ENCODE measurements at places on chromosomes 2 and 18.

GRCh38 chr2:16040271-16041010, 100.1 kb downstream of the MYCN start:
- DNase-seq: no peak

GRCh38 chr2:36965751-36966369, 476 bp downstream of the STRN start:
- DNase-seq: peak; percentile 53

GRCh38 chr18:44805643-44806042, 125.0 kb downstream of the SETBP1 start:
- no peak for DNase-seq

- DNase-seq: no peak
Measured at GRCh38 chr18:65750389-65751154, at the start of gene CDH7. CDH7 (plus strand) TSS chr18:65751012; CDS start chr18:65762843, 11,831 bp downstream.

DNA sequence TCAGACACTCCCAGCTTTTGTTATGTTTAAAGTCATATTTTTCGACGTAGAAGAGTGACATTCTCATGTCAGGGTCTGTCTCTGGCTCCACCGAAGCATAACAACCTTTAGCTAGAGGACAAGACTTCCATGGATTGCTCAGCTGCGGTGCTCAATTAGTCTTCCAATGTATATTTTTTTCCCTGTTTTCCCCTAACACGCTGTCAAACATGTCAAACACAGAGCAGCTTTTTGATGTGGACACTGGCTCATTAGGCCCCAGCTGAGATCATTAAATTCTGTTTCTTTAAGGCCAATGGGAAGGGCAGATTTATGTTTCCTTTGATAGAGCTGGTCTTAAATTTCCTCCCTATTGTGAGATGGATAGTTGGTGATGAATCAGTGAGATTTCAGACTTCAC, 525.4 kb downstream of the PIK3C3 start:
- DNase-seq: no peak

DNA sequence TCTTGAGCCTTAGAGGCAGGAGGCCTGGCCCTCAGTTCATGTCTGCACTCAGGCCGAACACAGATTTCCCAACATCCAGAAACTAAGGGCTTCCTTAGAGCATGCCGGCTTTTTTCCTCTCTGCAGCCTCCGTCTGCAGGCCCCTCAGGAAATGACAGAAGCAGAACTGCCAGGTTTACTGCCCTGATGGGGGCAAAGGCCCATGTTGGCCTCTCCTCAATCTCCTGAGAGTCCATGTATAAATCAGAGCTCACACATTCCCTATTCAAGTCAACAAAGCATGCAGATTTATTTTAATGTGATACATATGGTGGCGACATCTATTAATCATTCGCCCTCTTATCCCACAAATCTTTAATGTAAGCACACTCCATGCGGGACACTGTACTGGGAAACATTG, 475.6 kb upstream of the HS6ST1 start:
- DNase-seq: no peak

Measured in CMK (cell line).